A172 (cell line): ENCODE measurements at places on chromosomes 7 and 10. TPM values are rescaled to one million over a fixed set of nuclear protein-coding genes. Genes with fewer than 3 reads are reported as not detected.

The PKD2L1 gene
- total RNA-seq: not detected in 2 replicates

The SUGCT gene
- total RNA-seq: 3.3 and 4.6 TPM in 2 replicates

The ABCB1 gene
- 0.14 and 0.24 TPM in 2 replicates for total RNA-seq

The ZNF365 gene
- 10.8 and 11.0 TPM in 2 replicates for total RNA-seq

The FAM237B gene
- total RNA-seq: not detected in 2 replicates

The MMD2 gene
- total RNA-seq: not detected in 2 replicates

The NKX1-2 gene
- total RNA-seq: 0.22 TPM in 1 of 2 replicates, not detected in the other

The SLC26A3 gene
- total RNA-seq: not detected in 2 replicates

The CTAGE4 gene
- total RNA-seq: not detected in 2 replicates

The NXPH1 gene
- total RNA-seq: not detected in 2 replicates

The ACBD7 gene
- total RNA-seq: 3.7 and 9.3 TPM in 2 replicates

The TLX1 gene
- not detected in 2 replicates for total RNA-seq

The CDHR3 gene
- total RNA-seq: 0.10 and 0.14 TPM in 2 replicates

The MYO1G gene
- 0.76 and 1.6 TPM in 2 replicates for total RNA-seq

The DNAJC12 gene
- total RNA-seq: 3.1 and 4.6 TPM in 2 replicates

The TMEM254 gene
- total RNA-seq: 12.1 and 14.0 TPM in 2 replicates

The DDIT4 gene
- 7.8 and 14.6 TPM in 2 replicates for total RNA-seq

The PPIF gene
- total RNA-seq: 38.2 and 47.2 TPM in 2 replicates

The RAPGEF5 gene
- 3.2 and 11.5 TPM in 2 replicates for total RNA-seq

The SPACDR gene
- 0.60 and 8.3 TPM in 2 replicates for total RNA-seq

The NPTX2 gene
- total RNA-seq: 0.07 TPM in 1 of 2 replicates, not detected in the other

The CRYGN gene
- 1.2 TPM in 1 of 2 replicates, not detected in the other for total RNA-seq

The HOXA10 gene
- 26.4 and 30.7 TPM in 2 replicates for total RNA-seq

The GNGT1 gene
- 0.24 and 0.67 TPM in 2 replicates for total RNA-seq

The SLC13A1 gene
- total RNA-seq: not detected in 2 replicates

The YKT6 gene
- total RNA-seq: 133 and 137 TPM in 2 replicates

The STK32C gene
- total RNA-seq: 19.4 and 23.0 TPM in 2 replicates

The TMEM196 gene
- total RNA-seq: not detected in 2 replicates
